ENCODE measurements at places on chromosomes 5 and 9.

GRCh38 chr9:124251605-124252378 lies 6.0 kb upstream of the NEK6 start:
- H3K4me3 ChIP-seq = no peak overlapping the region
- H3K4me1 ChIP-seq = peaks cover 47% of the 10 kb centered on the region
- H3K27me3 ChIP-seq = no peaks in the 10 kb centered on the region
- no peaks in the 10 kb centered on the region for H3K36me3 ChIP-seq
- DNase-seq = no peak
- H3K27ac ChIP-seq = no peak overlapping the region

GRCh38 chr9:135093111-135093510 lies 5.6 kb downstream of the OLFM1 start:
- DNase-seq = no peak
- no peaks in the 10 kb centered on the region for H3K4me1 ChIP-seq
- H3K4me3 ChIP-seq = no peak overlapping the region
- no peaks in the 10 kb centered on the region for H3K36me3 ChIP-seq

- no peak for DNase-seq
- H3K4me1 ChIP-seq = peaks cover 10% of the 10 kb centered on the region
- H3K36me3 ChIP-seq = peaks cover 81% of the 10 kb centered on the region
- H3K27ac ChIP-seq = no peak overlapping the region
- H3K4me3 ChIP-seq = no peak overlapping the region
Measured at GRCh38 chr5:151104795-151105194, 24.0 kb upstream of the TNIP1 start.

GRCh38 chr9:82202808-82203207 lies 214.2 kb downstream of the SPATA31D1 start:
- H3K4me1 ChIP-seq = no peaks in the 10 kb centered on the region
- H3K27ac ChIP-seq = no peak overlapping the region
- H3K36me3 ChIP-seq = no peaks in the 10 kb centered on the region
- H3K27me3 ChIP-seq = no peaks in the 10 kb centered on the region
- no peak overlapping the region for H3K4me3 ChIP-seq

GRCh38 chr9:96450613-96451528 lies 902 bp downstream of the HABP4 start:
- peaks cover 28% of the 10 kb centered on the region for H3K4me1 ChIP-seq
- peak; percentile 14 for DNase-seq
- peaks cover 11% of the 10 kb centered on the region for H3K27me3 ChIP-seq
- peak overlapping the region; percentile 15 for H3K27ac ChIP-seq
- H3K4me3 ChIP-seq = peak overlapping the region; percentile 86

All from activated T-helper 2 cell treated with anti-CD3 and anti-CD28 coated beads, Interferon-gamma antibody, Interleukin-2, Interleukin-4, amounts not matched to agents 10 μg/mL and 5 μg/mL and 100 μg/mL, durations not matched to agents 14 hours and 24 hours and 36 hours (primary cell).